ENCODE measurements at places on chromosomes 7 and 10.

DNA sequence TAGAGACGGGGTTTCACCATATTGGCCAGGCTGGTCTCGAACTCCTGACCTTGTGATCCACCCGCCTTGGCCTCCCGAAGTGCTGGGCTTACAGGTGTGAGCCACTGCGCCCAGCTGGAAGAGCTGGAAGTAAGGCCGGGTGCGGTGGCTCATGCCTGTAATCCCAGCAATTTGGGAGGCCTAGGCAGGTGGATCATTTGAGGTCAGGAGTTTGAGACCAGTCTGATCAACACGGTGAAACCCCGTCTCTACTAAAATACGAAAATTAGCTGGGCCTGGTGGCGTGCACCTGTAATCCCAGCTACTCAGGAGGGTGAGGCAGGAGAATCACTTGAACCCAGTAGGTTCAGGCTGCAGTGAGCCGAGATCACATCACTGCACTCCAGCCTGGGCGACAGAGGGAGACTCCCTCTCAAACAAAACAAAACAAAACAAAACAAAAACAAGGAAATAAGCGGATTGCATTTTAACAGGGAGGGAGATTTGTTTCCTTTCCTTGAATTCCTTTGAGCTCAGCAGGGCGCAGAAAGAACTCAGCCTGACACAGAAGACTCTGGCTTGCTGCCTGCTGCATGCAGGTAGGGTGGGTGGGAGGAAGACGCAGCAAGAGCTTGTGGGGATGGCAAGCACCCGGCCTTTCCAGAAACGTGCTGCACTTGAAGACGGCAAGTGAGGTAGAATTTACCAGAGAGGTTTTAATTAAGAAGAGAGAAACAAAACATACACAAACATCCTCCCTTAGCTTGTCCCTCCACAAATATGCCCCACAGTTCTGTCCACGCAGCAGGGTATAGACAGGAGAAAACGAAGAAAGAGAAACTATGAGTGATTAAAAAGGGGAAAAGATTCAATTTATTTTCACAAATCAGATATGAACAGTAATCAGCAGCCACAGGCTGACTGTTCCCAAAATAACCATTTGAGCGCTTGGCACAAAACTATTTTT, 148.0 kb downstream of the RNF216 start:
- no peak for DNase-seq

DNA sequence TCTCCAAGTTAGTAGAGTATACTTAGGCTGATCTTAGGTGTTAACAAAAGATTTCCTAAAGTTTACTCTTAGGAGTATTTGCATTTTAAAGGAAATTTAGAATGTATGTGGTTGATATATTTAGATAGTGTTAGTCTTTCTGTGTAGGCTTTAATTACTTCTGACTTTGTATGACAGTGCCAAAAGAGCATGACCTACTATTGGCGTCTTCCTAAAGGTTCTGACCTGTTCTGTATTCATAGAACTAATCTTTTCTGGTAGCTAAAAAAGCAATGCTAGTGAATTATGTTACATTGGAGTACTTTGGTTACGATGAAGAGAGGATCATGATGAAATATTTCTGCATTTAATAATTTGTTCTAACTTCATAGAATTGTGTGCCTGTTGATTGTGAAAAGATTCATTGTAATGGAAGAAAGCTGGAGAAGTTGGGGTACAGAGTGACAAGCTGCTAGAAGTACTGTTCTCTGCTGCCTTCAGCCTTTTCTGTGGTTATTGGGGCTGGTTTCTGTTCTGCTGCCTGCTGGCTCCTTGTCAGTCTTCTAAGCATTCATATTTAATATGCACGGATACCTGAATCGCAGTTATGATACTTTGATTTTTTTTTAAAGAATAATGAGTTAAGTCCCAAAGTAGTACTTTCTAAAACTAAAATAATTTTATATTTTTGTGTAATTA, 13.2 kb downstream of the WAC start:
- DNase-seq = no peak

DNA sequence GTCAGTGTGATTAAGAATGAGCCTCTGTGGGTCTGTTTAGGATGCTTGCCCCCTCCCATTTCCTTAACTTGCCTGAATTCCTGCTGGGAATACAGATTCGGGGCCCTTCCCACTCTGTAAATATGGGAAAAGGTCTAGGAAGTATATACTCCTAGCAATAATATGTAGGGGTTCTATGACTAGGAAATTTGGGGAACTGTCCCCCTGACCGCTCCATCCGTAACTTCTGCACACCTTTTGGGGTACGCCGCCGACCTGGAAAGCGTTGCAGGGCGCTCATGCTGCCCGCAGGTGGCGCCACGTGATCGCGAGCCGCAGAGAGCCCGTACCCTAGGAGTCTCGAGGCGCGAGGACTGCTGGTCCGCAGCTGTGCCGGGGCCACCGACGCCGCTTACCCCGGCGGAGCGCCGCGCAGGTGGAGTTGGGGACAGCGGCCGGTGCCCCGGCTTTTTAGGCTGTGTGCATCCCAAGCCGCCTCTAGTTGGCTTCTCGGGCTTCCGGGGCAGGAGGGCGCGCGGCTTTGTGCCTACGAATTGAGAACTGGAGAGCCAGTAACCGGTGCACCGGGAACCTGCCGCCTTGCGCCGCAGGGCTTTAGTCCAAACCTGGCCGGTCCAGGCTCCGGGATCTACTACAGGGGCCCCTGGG, 656 bp upstream of the CNNM2 start:
- peak; percentile 70 for DNase-seq

- no peak for DNase-seq
These were observed 279.5 kb upstream of the AUTS2 start for GRCh38 chr7:69318794-69319193.

DNA sequence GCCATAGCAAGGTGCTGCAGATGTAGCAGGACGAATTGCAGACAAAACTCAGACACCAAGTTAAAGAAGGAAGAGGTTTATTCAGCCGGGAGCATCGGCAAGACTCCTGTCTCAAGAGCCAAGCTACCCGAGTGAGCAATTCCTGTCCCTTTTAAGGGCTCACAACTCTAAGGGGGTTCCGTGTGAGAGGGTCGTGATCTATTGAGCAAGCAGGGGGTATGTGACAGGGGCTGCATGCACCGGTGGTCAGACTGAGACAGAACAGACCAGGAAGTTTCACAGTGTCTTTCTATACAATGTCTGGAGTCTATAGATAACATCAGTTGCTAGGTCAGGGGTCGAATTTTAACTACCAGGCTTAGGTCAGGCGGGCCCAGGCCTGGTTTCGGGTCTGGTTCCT, 222.0 kb upstream of the C7orf33 start:
- no peak for DNase-seq

- no peak for DNase-seq
These were observed 120.6 kb upstream of the TCERG1L start for GRCh38 chr10:131431978-131432690.

- DNase-seq = no peak
These were observed 37.4 kb downstream of the AUTS2 start for GRCh38 chr7:69635555-69636185.

DNA sequence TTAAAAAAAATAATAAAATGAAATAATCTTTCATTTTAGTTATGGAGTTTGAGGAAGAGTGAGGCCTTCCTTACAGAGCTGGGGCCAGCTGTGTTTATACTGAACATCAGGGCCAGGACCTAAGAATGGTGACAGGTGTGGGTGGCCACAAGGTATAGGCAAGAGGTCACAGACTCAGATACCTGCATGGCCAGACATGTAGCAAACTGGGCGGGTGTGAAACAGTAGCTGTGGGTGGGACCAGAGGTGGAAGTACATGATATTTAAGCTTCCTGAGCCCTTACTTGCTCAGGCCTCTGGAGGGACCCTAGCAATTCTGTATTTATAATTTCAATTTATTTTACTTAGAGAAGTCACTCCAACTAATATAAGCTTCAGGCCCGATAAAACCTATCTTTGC, 27.7 kb upstream of the CAMK1D start:
- DNase-seq = no peak

- no peak for DNase-seq
These were observed 142.9 kb upstream of the TRIM24 start for GRCh38 chr7:138317044-138317596.

DNA sequence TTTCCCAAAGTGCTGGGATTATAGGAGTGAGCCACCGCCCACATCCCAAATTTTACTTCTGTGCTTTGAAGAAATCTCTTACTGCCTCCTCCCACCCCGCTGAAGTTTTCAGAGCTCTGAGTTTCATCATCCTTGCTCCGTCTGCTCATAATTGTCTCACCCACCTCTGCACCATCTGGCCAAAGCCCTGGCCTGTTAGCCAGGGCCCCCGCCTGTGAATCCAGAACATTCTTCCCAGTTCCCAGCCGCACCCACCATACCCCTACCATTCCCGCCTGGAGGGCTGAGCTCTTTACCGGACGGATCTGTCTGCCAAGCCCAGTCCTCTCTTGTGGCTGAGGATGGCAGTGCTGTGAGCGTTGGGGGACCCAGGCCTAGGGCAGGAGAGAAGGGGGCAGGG, 14.5 kb downstream of the SSC4D start:
- DNase-seq = no peak

GRCh38 chr7:121081327-121081936, 92.9 kb downstream of the CPED1 start:
- peak; percentile 79 for DNase-seq

GRCh38 chr7:87370660-87371180, 25.3 kb downstream of the CROT start:
- DNase-seq = no peak

DNA sequence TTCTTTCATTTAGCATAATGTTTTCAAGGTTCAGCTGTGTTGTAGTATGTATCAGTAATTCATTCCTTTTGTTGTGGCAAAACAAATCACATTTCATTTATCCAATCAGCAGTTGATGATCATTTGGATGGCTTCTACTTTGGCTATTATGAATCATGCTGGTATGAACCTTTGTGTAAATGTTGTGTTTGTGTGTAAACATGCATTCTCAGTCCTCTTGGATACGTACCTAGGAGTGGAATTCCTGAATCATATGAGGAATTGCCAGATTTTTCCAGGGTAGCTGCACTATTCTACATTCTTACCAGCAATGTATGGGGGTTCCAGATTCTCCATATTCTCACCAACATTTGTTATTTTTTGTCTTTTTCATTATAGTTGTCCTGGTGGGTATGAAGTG, 578.5 kb upstream of the MKI67 start:
- DNase-seq = no peak

- DNase-seq = no peak
These were observed 61.7 kb upstream of the RAB11FIP2 start for GRCh38 chr10:118108194-118109026.

DNA sequence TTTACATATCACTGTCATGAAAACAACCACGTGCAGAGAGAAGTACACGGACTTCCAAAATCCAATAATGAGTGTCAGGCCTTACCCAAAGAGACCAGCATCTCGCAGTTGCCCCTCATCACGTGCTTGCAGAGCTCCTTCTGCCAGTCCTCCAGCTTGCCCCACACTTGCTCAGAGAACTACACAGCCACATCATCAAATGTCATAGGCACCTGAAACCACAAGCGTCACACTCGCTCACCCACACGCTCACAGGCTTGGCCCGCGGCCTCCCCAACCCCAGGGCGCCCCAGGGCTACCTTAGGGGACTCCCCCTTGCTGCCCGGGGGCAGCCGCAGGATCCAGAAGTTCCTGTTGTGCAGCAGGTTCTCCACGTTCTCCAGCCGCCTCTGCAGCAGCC, 123.4 kb upstream of the ZNF746 start:
- no peak for DNase-seq

- DNase-seq = no peak
These were observed 76.8 kb upstream of the NANOS1 start for GRCh38 chr10:118952493-118953295.

- DNase-seq = no peak
These were observed 365.6 kb downstream of the ANKRD7 start for GRCh38 chr7:118590107-118590506.

DNA sequence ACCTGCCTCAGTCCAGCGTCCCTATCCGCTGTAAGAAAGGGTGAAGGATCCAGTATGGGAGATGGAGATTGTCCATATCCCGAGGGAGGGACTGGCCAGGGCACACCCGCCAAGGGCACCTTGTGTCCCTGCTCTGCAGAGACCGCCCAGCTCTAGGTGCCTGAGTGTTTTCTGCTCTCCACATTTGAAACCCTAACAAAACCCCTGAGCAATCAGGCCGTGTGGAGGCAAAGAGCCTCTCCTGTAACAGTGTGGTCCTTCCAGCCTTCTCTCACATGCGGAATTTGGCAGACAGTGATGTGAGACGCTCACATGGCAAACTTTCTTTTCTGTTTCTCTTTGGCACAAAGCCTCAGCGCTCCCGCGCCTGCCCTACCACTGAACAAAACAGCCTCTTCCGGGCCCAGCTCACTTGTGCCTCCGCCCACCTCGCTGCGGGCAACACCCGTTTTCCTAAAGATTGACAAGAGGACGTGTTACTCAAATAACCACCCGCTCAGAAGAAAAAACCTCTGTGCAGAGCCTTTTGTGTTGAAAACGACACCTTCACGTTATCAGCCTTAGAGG, 514.8 kb downstream of the DNAJB6 start:
- DNase-seq = no peak

- DNase-seq = no peak
These were observed 179.0 kb downstream of the PRPF18 start for GRCh38 chr10:13765641-13766341.

- no peak for DNase-seq
These were observed 140.1 kb downstream of the PLXNA4 start for GRCh38 chr7:132436121-132436520.

Data from left kidney (tissue), 8 donors.